ENCODE measurements at places on chromosomes 7 and 10.

DNA sequence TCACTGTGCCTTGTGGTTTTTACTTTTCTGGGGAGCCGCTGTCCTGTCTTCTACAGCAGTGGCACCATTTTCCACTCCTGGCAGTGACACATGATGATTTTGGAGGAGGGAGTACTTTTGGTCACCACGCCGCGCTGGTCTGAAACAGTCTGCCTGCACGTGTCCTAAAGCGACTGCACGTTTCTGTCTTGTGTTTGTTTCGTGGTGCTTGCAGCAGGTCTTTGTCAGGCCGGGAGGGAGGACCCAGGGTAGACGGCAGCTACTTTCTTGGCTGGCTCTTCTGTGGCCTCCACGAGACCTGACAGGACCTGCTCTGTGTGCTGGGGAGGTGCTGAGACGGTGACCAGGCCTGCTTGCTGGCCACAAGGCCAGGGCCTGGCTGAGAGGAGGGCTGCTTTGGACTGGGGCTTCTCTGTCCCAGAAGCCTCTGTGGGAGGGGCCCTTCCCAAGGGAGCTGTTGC is 82.0 kb downstream of the GLRX3 start:
- no peak for DNase-seq

DNA sequence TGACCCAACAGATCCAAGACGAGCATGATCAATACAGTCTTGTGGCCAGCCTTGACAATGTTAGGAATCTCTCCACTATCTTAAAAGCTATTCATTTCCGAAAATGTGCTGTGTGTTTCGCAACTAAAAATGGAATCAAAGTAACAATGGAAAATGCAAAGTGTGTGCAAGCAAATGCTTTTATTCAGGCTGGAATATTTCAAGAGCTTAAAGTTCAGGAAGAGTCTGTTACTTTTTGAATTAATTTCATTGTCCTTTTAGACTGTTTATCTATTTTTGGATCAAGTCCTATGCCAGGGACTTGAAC is 24.3 kb upstream of the TIAL1 start:
- no peak for DNase-seq

- DNase-seq = no peak
These were observed 65.1 kb downstream of the SLC37A3 start for GRCh38 chr7:140333223-140333622.

- DNase-seq = no peak
These were observed 964.7 kb downstream of the LRMDA start for GRCh38 chr10:76396134-76396533.

DNA sequence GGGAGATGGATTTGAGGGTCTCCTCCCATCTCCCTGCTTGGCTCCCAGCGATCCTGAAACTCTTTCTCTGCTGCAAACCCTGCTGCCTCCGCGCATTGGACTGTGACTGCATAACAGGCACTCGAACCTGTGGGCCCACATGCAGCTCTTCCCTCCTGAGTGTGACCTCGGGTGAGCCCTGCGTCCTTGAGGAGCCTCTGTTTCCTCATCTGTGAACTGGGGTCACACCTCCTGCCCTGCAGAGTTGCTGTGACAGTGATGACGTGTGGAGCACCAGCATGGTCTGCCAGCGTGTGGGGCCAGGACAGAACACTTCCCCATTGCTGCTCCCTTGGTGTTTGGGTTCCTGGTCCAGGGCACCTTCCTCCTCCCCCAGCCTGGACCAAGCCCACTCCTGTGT is 46.9 kb upstream of the PSMG3 start:
- DNase-seq = no peak

DNA sequence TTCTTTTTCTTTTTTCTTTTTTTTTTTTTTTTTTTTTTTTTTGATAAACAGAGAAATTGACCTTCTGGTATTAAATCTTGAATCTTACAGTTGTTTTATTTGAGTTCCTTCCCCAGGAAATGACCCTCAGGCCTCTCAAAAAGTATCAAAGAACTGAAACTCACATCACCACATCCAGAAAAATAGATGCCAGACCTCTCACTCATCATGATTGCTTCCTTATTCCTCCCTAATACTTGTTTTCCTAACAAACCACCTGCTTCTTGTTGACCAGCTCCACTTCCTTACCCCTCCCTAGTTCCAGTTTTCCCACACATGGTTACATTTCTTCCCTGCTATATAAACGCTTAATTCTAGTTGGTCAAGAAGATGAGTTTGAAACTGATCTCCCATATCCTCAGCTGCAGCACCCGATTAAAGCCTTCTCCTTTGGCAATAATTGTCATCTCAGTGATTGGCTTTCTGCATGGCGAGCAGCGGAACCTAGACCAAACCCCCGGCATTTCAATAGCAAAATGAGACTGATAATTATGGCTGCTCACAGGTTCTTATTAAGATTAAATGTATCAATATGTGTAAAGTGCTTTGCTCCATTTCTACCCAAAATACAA is 681.1 kb upstream of the AUTS2 start:
- no peak for DNase-seq

DNA sequence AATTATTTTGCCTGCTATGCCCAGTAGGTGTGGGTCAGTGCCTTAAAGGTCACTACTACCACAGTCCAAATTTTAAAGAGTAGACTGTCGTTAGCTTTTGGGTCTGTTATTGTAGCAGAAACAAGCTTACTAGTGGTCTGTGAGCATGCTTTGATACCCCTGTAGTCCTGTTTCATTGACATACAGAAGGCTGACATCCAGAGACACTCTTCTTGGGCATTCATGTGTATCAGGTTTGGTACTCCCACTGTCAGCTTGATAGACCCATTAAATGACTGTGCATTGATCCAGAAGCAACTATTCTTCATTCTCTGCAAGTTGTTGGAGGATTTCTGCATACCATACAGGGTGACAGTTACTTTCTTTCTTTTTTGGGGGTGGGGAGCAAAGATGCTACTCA is 884.4 kb upstream of the CELF2 start:
- DNase-seq = no peak

DNA sequence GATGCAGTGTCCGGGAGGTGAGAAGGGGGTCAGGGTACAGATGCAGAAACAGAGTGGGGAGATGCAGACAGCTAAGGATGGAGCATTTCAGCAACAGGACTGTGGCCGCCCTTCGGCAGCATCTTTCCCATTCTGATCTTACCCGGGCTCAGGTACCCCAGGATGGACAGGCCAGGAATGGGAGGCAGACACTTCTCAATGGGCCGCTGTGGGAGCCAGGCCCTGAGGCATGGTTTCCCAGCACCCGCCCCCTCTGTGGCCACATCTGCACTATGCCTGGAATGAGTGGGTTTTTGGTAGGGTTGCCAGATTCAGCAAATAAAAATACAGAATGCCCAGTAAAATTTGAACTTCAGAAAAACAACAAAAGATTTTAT is 105.2 kb upstream of the CTBP2 start:
- DNase-seq = no peak

DNA sequence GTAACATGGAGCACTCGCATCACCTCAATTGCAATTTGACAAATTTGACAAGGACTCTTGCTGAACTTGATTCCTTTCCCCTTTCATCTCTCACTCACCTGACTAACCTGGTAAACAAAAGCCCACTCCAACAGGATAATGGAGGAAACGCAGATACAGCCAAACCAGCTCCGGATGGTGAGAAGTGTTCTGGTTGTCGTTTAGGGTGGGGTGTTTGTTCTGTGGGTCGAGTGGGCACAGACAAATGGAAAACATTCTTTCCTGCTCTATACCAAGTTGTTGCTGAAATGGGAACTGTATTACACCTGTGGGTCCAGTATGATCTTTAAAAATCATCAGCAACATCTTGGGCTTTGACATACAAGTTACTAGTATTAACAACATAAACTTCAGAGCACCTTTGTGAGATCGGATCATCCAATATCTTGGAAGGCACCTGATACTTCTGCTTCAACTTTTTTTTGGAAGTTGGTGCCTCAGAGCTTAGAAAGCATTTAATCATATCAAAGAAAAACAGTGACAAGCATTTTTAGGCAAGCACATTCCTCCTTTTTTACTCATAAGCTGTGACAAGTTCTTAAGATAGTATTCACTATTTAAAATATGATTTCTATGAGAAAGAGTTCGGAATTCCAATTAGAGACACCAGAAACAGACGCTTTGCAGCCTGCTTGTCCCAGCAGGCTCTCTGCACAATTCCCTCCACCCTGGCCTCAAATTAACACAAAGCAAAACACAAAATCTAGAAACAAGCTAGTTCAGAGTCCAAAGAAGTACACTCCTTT is 58.1 kb downstream of the CCDC186 start:
- DNase-seq = no peak

GRCh38 chr10:118506671-118507590 is 88.5 kb downstream of the PRLHR start:
- DNase-seq = no peak

- DNase-seq = no peak
These were observed 20.7 kb downstream of the AVL9 start for GRCh38 chr7:32515890-32516550.

GRCh38 chr10:75619635-75620034 is 188.2 kb downstream of the LRMDA start:
- DNase-seq = no peak

GRCh38 chr10:78248651-78249464 is 215.2 kb downstream of the RPS24 start:
- no peak for DNase-seq

GRCh38 chr10:114441107-114441506 is 36.8 kb upstream of the AFAP1L2 start:
- no peak for DNase-seq

All from NCI-H2107 (cell line).